ENCODE measurements at places on chromosomes 7 and 10.

DNA sequence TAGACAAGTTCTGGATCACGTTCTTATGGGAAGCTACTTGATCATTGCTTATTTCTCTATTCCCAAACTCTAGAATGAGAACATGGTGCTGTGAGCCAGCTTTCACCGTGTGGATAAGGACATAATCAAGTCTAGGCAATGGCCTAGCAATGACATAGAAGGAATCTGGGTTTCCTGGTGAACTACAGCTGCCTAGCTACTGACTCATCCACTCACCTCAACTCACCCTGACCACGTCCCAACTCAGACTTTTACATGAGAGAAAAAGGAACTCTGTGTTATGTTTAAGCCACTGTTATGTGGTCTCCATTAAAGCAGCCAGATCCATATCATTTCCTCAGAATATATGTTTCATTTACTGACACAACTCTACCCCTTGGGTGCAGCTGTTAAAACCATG, 18.8 kb upstream of the MET start:
- no peak for DNase-seq

DNA sequence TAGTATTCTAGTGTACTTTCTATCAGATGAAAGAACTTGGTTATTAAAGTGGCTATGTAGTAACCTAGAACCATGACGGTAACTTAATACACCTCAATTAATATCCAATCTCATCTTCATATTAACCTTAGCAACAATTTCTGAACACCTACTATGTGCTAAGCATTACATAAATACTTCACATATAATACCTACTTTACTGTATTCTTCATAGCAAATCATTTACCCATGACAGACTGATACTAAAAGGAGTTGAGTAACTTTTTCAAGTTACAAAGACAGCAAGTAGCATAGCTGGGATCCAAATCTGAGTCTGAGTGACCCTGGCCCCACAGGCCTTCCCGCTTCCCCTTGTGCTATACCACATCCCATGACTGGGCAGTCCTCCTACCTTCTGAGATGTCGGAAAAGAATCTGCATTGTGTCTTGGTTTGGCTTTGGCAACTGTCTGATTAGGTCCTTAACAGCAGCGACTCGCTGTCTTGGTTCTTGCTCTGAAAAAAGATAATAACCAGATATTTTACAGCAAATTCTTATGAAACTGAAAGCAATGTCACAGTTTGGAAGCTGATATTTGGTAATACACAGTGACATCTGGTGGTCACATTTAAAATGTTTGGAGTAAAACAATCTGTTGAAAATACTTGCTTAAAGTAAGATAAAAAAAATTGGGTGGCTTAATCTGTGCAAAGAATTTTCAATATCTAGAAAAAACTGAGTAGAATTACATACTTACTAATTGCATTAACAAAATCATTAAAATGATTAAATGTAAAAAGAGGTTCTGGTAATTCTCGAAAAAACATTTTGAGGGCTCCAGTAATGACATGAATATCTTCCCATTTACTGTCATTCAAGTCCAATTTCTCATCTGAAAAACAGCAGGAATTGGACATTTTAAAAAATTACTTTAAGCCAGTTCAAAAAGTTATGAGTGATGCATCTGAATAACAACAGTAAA, 120.1 kb downstream of the ARHGAP12 start:
- DNase-seq: peak; percentile 33

GRCh38 chr7:74164985-74165456, 9.1 kb upstream of the EIF4H start:
- DNase-seq: no peak

DNA sequence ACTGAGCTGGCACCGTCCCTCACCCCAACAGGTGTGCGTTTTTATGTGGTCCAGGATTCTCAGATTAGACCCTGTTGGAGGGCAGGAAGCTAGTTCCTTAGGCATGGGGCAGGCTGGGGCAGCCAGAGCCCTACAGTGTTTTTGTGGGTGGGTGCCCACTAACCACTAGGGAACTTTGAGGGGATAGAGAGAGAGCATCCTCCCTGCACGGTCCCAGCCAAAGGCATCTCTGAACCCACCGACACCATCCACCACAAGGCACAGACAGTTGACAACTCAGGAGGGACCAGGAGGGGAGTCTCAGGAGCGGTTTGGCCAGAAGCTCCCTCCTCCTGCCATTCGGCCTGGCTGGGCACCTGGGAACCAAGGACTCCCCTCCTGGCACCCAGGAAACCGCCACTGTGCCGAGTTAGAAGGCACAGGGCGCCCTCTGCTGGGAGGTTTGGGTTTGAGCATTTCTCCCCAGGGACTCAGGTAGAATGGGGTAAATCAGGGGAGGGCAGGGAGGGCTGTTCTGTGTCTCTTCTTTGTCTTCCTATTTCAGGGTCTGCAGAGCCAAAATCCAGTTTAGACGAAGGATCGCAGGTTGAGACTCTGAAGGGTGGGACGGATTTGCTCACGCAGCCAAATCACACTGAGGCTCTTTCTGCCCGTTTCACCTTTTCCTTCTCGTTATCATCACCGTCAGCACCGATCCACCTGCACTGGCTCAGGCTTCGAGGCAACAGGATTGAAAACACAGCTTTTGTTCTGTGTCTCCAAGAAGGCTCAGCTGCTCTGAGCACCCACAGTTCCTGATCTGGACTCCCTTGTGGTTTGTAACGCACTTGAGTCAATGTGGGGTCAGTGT, 84.8 kb upstream of the COL13A1 start:
- DNase-seq: peak; percentile 52

DNA sequence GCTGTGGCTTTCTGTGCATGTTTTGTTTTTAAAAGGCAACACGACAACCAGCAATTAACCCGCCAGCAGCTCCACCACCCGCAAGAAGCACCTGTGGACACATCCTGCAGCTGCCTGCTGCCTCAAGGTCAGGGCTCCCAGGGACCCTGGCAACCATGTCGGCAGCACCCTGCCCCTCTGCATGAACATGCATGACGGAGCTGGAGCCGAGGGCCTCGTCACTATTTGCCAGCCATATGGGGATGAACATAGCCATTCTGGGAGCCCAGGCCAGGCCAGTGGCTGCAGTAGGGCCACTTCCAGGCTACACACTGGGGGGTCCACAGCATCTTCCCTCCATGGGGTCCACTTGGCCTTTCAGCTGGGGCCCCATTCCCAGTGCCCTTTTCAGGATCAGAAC, 52.9 kb downstream of the CAMK2B start:
- no peak for DNase-seq

DNA sequence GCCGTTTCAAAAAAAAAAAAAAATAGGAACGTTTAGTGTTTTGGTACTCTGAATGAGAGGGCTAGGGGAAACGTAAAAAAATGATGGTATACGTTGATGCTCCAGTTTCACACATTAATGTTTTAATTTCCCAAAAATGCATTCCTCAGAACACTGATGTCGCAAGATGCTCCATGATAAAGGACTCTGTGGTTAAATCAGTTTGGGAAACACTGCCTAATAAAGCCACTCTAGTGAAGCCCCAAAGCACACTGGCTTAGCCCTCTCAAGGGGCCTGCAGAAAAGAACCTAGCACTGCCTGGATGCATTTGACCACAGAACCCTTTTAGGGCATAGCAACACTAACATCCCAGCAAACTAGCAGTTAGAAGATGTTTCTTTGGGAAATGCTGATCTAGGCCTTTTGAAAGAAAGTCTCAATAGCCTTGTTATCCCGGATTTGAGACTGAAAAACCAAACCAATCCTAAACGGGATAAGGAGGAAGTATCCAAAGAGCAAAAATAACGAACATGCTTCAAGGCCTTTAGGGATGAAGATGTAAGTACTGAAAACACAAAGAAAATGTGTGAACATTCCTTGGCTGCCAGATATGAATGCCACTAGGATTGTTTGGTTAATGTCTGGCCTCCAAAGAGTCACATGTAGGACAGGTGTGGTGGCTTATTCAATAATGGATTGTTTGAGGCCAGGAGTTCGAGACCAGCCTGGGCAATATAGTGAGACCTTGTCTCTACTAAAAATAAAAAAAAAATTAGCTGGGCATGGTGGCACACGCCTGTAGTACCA, 11.0 kb downstream of the DLG5 start:
- no peak for DNase-seq

DNA sequence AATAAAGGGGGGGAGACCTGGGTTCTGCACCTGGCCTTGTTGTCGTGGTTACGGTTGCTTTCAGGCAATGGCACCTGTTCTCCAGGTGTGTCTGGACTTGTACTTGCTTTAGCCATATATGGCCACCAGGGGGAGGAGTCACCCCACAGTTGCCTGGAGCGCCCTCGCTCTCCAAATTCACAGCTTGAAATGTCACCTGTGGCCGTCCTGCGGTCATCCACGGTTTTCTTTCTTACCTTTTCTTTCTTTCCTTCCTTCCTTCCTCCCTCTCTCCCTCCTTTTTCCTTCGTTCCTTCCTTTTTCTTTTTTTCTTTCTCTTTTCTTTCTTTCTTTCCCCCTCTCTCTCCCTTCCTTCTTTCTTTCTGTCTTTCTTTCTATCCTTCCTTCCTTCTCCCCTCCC, 157.2 kb upstream of the ZNF92 start:
- DNase-seq: no peak

- no peak for DNase-seq
Measured at GRCh38 chr10:79502561-79503309, 9.6 kb upstream of the EIF5AL1 start.

DNA sequence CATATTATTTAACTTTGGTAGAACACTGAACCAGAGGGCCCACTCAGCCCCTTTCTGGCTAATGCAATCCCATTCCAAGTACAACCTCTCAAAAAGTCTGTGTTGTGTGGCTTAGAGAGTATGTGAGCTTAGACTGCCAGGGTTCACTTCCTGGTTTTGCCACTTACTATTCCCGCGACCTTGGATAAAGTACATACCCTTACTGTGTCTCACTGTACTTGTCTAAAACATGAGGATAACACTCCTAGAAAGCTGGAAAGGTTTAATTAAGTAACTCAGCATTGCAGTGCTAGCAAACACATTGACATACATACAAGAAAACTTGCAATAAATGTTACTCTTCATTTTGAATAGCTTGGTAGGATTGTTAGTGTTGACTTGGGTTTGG, 215.8 kb downstream of the CHCHD3 start:
- DNase-seq: no peak

- no peak for DNase-seq
Measured at GRCh38 chr7:141231018-141231792, 157.3 kb downstream of the TMEM178B start.

DNA sequence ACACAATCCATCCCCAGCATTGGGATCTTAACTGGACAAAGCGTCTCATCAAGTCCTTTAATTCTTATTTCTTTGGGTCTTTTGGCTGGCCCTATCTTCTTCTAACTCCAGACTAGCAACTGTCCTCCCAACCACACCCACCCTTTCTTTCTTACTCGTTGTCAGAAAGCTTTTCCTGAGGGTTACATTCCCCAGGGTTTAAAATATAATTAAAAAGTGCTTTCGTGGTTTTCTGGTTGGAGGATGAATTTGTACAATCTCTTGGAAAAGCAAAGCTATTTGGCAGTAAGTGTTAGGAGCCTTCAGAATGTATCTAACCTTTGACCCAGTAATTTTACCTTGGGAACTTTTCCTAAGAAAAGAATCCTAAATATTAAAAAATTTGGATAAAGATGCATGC, 10.4 kb upstream of the ITGB8 start:
- DNase-seq: no peak

- no peak for DNase-seq
Measured at GRCh38 chr7:48289656-48290055, 118.4 kb downstream of the ABCA13 start.

DNA sequence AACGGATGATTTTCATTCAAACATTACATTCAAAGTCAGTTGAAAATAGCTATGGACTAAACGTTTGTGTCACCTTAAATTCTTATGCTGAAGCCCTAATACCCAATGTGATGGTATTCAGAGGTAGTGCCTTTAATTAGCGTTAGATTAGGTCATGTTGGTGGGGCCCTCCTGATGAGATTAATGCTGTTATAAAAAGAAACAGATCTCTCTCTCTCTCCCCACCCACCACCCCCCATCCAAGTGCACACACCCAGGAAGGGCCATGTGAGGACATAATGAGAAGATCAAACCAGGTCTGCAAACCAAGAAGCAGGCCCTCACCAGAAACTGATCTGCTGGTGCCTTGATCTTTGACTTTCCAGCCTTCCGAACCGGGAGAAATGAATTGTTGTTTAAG, 44.2 kb downstream of the ZNF438 start:
- DNase-seq: no peak

DNA sequence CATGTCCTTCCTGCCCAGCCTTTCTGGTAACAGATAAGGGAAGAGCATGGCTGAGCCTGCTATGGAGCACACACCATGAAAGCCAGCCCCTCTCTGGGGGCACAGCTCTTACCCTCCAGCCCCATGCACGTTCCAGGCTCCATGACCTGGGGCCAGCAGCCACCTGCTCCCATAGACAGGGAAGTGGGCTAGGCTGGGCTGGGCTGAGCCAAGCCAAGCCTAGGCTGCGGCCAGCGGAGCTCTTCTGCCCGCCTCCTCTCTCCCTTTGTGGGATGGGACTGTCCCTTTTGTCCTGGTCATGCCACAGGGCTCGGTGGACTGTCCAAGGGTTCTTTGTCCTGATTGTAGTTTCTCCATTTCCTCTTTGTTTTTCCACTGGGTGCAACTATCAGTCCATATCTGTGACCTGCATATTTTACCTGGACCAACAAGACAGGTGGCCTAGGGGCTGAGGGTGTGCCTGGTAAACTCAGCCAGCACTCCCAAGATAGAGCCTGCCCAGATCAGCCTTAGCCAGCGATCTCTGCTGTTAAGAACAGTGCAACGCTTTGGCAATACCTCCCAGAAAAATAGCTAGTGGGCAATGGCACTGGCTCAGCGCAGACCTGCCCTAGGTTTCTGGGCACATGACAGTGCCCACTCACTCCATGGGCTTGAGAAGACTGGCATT, 97.2 kb upstream of the BTBD16 start:
- DNase-seq: no peak

GRCh38 chr7:99112097-99112496, 31.8 kb downstream of the SMURF1 start:
- DNase-seq: no peak

- DNase-seq: no peak
Measured at GRCh38 chr10:43130770-43131171, 7.5 kb upstream of the CSGALNACT2 start.

GRCh38 chr7:152859781-152860191, 100.2 kb downstream of the ACTR3B start:
- DNase-seq: no peak

GRCh38 chr10:85598646-85599045, 767.9 kb downstream of the GRID1 start:
- no peak for DNase-seq

GRCh38 chr7:82542665-82543064, 99.1 kb upstream of the CACNA2D1 start:
- no peak for DNase-seq

DNA sequence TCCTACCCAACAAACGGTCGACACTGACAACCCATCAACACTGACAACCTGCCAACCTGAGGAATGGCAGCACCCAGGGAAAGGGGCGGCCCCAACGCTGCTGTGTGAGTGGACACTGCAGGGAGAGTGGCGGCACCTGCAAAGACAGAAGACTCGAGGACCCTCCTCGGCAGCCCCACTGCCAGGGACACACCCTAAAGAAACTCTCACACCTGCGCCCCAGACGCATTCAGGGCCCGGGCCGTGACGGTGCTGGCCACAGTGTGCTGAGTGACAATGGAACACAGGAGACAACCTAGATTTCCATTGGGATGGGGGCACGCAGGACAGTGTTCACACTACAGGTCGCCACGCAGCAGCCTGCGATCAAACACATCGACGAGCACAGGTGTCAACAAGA, 3.6 kb downstream of the CAMK2B start:
- no peak for DNase-seq

- DNase-seq: no peak
Measured at GRCh38 chr10:89248-89647, 40.2 kb upstream of the TUBB8 start.

- no peak for DNase-seq
Measured at GRCh38 chr7:122764020-122764419, 61.3 kb upstream of the RNF148 start.

GRCh38 chr10:94029955-94030354, 36.2 kb downstream of the PLCE1 start:
- DNase-seq: no peak

All from NCI-H1694 (cell line).